GM23338 (cell line): ENCODE measurements at places on chromosomes 3 and 15. TPM values are rescaled to one million over a fixed set of nuclear protein-coding genes. Genes with fewer than 3 reads are reported as not detected.

STRIT1 gene
- total RNA-seq: 1.6 TPM in 1 of 2 replicates, not detected in the other

VPS33B gene
- total RNA-seq: 8.8 and 9.2 TPM in 2 replicates

KCNMB2 gene
- total RNA-seq: not detected in 2 replicates

PLA2G4E gene
- total RNA-seq: not detected in 2 replicates

STXBP5L gene
- total RNA-seq: 2.9 and 4.2 TPM in 2 replicates

- DNase-seq: peak; percentile 86
These were observed 6.4 kb upstream of the TBC1D21 start for GRCh38 chr15:73866881-73867410.

GRCh38 chr3:193057616-193058015 lies 140.0 kb upstream of the MB21D2 start:
- DNase-seq: no peak

DNA sequence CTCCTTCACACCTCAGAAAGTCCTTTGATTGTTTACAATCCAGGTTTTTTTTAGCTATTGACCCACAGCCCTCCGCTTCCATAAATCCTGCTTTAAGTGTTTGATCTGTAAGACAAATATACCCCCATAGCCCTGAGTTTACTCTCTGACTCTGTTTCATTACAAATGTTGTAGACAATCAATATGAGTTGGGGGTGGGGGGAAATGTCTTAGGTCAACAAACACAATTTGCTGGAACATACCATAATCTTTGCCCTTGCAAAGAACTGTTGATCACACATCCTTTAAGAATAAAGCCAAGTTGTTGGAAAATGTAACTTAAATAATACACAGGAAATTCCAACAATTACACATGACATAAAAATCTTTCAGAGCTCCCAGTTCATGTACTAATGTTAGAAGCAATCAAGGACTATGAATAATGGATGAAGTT lies 301.8 kb upstream of the SEMA6D start:
- no peak for DNase-seq

GRCh38 chr3:17678116-17678741 lies 64.2 kb downstream of the TBC1D5 start:
- no peak for DNase-seq

DNA sequence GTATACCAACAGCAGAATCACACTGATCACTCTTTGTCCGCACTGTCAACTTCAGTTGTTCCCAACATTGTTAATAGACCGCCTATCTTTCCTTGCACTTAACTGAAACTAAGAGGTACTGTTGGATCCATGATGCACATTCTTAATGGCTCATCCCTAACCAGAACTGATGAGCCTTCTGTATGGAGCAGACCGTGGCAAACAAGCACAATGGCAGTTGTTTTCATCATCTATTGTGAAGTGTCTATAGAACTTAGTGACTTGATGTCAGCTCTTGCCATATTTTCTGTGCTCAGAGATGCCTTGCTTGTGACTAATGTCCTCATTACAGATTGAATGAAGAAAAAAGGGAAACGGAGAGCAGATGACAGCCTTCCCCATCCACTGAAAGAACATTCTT lies 347.4 kb downstream of the NLGN1 start:
- DNase-seq: no peak

GRCh38 chr3:8499181-8499611 lies 2.4 kb upstream of the LMCD1 start:
- peak; percentile 79 for DNase-seq

DNA sequence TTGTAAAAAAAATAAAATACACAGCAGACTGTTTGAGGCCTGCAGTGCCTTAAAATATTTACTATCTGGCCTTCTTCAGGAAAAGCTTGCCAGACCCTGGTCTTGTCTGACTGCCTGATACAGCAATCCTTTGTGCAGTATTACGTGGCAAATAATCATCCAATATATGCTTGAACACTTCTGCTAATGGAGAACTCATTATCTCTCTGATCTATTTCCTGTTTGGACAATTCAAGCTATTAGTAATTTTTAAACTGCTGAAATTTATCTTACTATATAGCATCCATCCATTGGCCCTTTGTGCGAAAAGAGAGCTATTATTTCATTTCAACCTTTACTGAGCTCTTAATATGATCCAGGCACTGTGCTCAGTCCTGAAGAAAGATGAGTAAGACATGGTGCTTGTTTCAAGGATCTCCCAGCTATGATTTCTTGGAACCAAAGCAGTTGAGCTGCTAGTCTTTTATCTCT lies 15.9 kb downstream of the ATG7 start:
- no peak for DNase-seq

GRCh38 chr15:34314491-34315490 lies 22.8 kb downstream of the SLC12A6 start:
- no peak for DNase-seq

- no peak for DNase-seq
These were observed 424.6 kb downstream of the ZBTB20 start for GRCh38 chr3:114722530-114722929.
